ENCODE measurements at places on chromosomes 12 and 14.

DNA sequence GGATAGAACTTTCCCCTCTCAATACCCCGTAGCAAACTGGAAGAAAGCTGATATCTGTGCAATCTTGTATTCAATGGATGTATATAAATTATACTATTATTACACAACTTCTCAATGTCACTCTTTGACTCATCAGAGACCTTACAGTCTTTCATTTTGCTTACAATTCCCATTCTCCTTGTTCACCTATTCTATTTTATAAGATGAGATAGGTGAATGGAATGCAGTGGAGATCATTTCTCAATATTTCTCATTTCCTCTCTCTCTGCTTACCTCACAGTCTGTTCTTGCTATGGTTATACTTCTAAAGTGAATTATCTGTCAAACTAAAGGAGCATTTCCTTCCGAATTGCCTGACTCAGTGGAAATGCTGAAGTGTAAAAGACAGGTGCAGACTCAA lies 14.9 kb downstream of the FOXA1 start:
- DNase-seq: no peak

DNA sequence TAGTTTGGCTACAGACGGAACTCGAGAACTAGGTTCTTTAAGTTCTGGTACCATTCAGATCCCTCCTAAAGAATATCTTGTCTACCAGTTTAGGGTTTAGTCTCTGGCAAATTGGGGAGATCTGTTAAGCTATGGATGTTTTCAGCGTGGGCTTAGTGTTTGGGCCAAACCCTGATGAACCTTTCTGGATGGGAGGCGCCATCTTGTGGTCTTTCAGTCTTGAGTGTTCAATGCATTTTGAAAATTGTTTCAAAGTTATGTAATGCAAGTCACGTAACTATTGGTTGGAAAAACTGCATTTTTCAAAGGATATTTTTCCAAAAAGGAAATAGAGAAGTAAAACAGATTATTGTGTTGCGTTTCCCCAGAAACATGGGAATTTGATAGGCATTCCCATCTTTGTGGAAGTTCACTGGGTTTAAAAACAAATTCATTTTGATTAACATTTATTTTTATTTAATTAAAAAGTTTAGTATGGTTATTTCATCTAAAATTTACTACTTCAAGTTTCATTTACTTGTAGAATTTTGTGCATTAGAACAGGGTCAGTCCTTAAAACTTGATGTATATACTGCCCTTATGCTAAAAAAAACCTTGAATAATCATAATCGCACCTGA lies 169.0 kb downstream of the PRIMA1 start:
- no peak for DNase-seq

- DNase-seq: no peak
Observed at GRCh38 chr12:81819991-81820633, 61.0 kb upstream of the PPFIA2 start.

GRCh38 chr12:4540638-4541037 lies 1.9 kb downstream of the RAD51AP1 start:
- no peak for DNase-seq

Measured in stimulated activated CD8-positive, alpha-beta memory T cell treated with anti-CD3 and anti-CD28 coated beads, Interleukin-4, amount 100 ng/mL, for 1 hour (primary cell).